Activated CD4-positive, alpha-beta T cell treated with anti-CD3 and anti-CD28 coated beads, Interleukin-2, Interleukin-6, amounts not matched to agents 100 ng/mL and 50 ng/mL, durations not matched to agents 16 hours and 8 hours (primary cell): ENCODE measurements at places on chromosomes 5 and 9.

GRCh38 chr5:137185193-137185592 lies 313.9 kb downstream of the SPOCK1 start:
- DNase-seq: no peak

- DNase-seq: no peak
These were observed 10.9 kb upstream of the FIBCD1 start for GRCh38 chr9:130950039-130950311.

DNA sequence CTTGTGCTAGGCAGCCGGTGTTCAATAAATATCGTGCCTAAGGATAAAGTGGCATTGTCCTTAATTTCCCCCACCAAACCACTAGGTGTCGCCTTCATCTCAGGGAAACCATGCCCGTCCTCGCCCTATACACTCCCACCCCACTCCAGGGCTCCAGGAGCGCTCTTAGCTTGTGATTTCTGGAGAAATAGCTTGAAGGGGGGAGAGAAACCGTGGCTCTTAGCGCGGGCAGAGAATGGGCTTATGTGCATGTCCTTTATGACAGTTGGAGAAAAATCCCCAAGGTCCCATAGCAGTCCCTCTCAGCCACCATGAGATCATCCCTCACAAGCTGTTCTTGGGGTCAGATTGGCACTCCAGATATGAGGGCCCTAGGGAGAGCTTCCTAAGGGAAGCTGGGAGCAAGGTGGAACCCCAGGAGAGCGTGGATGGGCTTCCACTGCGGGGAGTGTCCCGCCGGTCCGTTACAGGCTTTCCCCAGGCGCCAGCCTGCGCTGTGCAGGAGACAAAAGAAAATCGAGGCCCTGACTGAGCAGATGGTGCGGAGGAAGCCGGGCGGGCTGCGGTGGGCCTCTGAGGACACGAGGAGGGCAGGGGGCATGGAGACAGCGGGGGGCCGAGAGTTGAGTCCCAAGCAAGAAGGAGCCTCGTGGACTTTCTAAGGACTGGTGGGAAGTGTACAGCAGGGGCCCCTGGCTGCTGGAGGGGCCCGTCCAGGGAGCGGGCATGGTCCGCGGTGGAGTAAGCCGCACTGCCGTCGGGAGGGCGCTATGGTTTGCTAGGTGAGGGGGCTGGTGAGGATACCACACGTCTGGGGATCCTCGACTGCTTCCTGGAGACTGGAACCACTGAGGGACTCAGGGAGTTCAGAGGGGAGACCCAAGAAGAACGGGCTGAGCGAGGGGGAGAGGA lies 750 bp upstream of the NPR2 start:
- peak; percentile 71 for DNase-seq

DNA sequence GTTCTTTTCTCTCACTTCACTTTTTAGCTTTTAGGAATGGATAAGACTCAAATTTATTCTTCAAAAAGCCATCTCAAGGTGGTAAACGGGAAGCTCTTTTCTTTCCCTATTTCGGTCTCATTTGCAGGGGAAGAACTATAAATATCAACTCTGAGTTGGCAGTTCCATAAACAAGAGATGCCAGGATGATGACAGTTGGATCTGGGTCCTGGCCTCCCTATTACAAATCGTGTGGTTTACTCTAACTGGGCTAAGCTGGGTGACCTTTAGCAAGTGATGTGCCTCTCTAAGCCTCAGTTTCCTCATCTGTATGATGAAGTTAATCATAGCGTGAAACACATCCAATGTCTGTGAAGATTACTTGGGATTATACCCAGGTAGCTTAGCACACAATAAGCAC lies 44.2 kb downstream of the TLE4 start:
- no peak for DNase-seq

DNA sequence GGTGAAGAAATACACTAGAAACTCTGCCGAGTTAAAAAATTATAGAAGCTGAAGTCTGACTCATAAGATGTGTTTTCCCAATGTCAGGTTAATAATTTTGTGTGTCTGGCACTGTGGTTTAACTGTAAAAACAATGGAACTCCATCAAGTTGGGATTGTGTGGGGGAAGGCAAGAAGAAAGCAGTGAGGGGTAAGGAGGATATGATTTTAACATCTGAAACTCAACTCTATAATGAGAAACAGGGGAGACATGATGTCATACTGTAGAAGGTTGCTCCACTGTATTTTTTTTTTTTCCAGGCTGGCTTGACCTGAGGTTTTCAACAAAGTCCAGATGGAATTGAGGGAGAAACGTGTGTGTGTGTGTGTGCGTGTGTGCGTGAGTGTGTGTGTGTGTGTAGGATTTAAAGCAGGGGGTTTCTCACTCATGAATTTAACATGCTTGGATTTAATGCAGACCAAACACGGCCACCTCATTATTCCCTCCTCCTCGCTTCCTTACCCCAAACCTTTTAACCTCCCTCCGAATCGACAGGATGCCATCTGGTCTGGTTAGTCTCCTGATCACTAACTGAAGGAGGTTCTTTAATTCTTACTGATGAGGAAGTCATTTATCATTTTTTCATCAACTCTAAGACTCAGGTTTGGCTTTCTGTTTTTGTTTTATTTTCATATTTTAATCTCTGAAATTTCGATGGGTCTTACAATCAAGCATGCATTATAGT lies 140.2 kb upstream of the LPAR1 start:
- no peak for DNase-seq

- DNase-seq: no peak
These were observed 20.8 kb downstream of the FXN start for GRCh38 chr9:69056191-69056815.

- no peak for DNase-seq
These were observed 560.8 kb downstream of the BNC2 start for GRCh38 chr9:16309469-16310271.

DNA sequence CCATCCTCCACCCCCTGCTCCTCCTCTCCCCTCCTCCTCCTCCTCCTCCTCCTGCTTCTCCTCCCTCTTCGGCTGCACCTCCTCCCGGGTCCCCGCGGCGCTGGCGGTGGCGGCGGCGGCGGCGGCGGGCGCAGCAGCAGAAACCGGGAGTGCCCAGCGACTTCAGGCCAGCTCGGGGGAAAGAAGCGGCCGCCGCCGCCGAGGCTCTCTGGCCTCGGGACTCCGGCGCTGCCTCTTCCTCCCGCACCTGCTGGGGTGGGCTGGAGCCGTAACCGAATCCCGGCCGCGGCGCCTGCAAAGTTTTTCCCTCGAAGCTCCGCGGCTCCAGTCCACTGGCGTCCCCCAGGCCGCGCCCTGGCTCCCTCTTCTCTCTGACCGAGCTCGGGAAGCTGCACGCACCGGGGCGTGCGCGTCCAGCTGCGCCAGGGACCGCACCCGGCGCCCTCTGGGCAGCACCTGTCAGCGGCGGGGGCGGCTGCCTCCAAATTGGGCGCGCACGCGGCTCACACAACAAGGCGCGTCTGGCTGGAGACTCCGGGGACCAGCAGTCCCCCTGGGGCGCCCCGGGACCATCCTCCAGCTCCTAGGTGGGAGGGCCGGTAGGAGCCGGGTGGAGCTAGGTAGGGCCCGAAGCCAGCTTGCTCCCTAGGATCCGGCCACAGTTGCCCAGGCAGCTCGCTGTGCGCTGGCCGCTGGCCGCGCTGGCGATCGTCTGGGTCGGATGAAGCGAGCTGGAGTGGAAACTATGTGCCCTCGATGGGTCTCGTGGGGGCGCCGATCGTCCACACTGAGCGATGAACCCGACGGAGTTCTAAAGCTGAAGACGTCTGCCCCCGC lies at the start of gene MCTP1:
Gene MCTP1, minus strand, starts transcription at position 523 of the 837 bp plus-strand sequence.
- DNase-seq: peak; percentile 9

GRCh38 chr9:84823421-84824271 lies 154.1 kb downstream of the NTRK2 start:
- DNase-seq: no peak
